ENCODE measurements at places on chromosomes 5 and 9.

DNA sequence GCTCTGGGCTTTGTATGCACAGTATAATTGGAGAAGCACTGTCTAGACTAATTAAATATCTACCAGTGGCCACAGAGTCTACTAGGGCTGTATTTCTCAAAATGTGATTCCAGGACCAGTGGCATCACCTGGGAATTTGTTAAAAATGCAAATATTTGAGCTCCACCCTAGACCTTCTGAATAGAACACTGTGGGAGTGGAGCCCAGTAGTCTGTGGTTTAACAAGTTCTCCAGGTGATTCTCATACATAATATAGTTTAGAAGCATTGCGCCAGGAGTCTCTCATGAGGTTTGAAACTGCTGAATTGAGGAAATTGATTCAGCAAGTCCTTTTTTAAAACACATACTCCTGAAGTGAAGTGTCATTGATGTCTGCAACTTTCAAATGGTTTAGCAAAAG lies 74.7 kb downstream of the FCHO2 start:
- DNase-seq = no peak

DNA sequence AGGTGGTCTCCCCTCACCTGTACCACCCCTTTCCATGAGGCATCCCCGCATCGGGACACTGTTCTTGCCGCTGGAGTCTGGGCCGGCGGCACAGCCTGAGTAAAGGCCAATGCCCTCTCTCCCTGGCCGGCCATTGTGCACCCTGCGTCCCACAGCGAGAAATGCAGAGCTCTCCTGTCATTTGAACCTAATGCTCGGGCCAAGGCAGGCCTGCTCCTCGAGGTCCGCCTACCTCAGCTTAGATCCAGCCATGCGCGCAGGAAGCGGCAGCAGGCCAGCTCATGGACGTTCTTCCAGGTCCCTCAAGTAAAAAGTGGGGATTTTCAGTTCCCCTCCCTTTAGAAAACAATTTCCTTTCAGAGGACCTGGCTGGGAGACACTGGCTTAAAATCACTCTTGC lies 135.0 kb downstream of the HSD17B3 start:
- no peak for DNase-seq

GRCh38 chr5:97094579-97095317 lies 47.7 kb downstream of the LIX1 start:
- DNase-seq = no peak

DNA sequence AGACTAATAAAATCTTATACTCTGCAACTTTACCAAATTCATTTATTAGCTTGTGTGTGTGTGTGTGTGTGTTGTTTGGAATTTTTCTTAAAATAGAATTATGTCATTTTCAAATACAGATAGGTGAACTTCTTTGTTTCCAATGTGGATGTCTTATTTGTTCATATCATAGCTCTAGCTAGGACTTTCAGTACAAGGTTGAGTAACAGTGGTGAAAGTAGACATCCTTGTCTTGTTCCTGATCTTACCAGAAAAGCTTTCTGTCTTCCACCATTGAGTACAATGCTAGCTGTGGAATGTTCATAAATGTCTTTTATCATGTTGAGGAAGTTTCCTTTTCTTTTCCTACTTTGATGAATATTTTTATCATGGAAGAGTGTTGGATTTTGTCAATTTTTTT lies 74.8 kb downstream of the CCDC192 start:
- DNase-seq = no peak

GRCh38 chr9:126472948-126473298 lies 140.8 kb upstream of the LMX1B start:
- no peak for DNase-seq

- no peak for DNase-seq
These were observed 33.6 kb upstream of the SLC36A1 start for GRCh38 chr5:151413800-151414199.

All from COLO829 (cell line).